ENCODE measurements at places on chromosomes 1 and 21.

- DNase-seq = no peak
These were observed 79.2 kb upstream of the TNR start for GRCh38 chr1:175822580-175822979.

GRCh38 chr1:206925106-206925736 is 3.5 kb upstream of the FCMR start:
- DNase-seq = no peak

DNA sequence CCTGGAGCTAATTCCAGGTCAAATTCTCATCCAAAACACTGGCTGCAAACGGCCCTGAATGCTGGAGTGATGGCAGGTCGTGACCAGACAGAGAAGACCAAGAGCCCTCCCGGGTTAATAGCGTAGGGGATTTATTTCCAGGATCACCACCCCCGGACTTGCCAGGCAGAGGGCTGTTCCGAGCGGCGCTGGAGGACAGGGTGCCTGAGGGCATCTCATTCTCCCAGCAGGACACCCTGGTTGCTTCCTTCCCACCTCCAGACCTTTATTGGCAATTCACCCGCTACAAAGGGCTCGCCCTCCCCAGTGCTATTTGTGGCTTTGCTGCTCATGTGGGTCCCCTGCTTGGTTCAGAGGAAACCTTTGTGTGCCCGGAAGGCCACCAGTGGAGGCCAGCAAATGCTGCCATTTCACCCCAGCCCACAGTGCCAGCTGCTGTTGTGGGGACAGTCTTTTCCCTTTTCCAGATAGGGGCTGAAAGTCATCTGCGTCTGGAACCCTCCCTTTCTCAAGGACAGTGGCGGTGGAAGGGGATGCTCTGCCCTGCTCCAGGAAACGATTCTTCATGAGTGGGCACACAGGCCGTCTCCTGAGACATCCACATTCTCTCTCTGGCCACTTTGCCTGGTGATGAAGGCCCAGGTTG is 19.0 kb upstream of the C1orf174 start:
- DNase-seq = no peak

- DNase-seq = no peak
These were observed 194.9 kb downstream of the DYRK1A start for GRCh38 chr21:37561506-37561905.

DNA sequence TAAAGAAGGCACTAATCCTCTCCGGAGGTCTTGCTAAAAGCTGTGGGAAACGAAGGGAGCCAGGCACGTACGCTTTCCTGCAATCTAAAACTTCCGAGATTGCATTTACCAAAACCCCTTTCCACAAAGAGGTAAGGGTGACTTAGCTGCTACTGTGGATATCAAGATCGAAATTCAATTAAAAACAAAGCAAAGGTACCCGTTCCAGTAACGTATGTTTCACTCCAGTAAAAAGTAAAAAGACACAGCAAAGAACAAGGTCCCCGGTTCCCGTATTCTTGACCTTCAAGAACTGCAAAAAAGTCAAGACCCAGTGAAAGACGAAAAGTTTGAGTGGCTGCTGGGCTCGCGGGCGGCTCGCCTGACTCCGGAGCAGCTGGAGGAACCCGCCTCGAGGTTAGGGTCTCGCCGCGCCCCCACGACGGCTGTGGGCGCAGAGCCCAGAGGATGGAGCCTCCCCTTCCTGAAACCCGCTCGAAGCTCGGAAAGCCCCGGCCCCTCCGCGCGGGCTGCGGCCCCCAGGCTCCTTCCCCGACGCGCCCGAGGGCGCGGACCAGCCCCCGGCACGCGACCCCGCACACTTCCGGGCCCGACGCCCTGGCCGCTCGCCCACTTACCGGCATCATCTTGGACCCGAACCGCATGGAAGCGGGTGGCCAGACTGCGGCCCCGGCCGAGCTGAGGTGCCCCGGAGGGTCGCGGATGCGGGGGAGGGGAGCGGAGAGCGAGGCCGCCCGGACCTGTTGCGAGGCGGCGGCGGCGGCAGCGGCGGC is 524 bp downstream of the TP53BP2 start:
- DNase-seq = peak; percentile 47

- peak; percentile 76 for DNase-seq
These were observed 137.1 kb downstream of the ACTL8 start for GRCh38 chr1:17892225-17892624.

- DNase-seq = no peak
These were observed 34.7 kb downstream of the ZBTB17 start for GRCh38 chr1:15941044-15941840.

GRCh38 chr1:29690156-29690555 is 453.8 kb downstream of the PTPRU start:
- DNase-seq = no peak

DNA sequence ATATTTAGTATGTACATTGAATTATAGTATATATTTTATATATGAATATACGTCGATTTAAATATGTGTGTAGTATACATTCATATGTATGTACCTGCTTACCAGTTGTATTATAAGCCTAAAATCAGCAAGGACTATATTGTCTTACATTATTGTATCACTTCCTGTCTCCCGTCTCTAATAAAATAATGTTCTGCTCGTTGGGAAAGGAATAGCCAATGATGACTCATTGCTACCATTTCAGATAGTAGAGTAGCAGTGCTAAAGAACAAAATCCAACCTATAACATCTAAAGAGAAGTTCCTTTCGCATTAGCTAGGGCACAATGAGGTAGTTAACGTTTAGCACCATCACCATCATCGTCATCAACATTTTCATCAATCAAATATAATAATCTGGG is 39.9 kb upstream of the SMYD2 start:
- DNase-seq = no peak

GRCh38 chr1:223829678-223830077 is 16.1 kb downstream of the TP53BP2 start:
- DNase-seq = no peak

DNA sequence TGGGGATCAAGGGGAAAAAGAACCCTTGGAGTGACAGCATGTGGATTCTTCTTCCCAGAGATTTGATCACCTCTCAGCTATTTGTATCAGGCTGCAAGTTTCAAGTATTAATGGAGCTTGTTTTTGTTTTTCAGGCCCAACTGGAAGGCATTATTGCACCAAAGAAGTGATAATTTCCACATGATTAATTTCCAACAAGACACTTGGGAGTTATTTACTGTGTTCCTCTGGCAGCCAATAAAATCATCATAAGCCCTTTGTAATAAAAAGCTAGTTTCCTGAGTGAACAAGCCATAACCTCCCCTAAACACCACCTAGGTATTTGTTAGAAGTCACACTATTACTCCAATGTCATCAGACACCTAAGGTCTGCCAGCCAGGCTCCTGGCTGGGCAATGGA is 8.2 kb downstream of the DNALI1 start:
- no peak for DNase-seq

DNA sequence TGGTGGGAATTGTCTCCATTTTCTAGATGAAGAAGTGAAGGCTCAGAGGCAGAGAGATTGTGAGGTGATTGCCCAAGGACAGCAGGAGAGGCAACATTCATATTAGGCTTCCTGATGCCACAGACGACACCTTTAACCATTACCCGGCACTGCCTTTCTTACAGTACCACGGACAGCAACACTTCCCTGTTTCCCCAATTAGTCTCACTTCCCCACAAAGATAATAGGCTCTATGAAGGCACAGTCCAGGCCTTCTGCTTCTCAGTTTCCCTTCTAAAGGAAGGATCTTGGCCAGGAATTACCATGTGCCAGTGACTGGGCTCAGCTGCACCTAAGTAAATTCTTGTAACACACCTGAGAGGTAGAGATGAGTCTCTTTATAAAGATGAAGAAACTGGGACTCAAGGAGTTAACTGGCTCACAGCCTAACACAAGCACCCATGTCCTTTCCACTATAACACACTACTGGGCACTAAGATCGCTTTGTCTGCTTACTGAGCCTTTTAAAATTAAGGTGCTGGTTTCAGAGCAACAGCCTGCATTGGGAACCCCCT is 9.6 kb downstream of the IGSF9 start:
- DNase-seq = no peak

- DNase-seq = no peak
These were observed 3.2 kb downstream of the SLC1A7 start for GRCh38 chr1:53138991-53139884.

DNA sequence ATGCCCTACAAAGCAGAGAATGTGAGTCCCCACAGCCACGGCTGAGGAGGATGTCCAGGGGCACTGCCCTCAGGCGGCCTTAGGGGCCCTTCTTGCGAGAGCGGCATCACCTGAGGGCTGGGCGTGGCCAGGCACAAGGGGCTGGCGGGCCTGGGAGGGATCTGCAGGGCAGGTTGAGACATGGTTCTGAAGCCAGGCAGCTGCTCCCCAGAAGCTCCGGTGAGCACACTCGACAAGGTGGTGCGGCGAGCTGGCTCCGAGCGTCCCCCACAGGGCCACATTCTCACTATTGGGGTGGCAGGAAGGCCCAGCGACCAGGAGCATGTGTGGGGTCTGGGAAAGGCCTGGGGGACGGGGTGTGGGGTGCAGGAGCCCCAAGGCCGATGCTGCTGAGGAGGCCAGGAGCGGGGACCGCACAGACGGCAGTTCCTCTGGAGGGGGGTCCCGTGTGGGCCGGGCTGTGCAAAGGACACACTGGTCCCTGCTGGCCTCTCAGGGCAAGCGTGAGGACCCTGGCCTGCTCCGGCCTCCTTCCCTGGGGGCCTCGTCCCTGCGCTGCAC is 47.2 kb downstream of the MORN1 start:
- no peak for DNase-seq

GRCh38 chr21:45281411-45282282 is 6.0 kb downstream of the POFUT2 start:
- DNase-seq = no peak

GRCh38 chr1:7070389-7071029 is 285.3 kb downstream of the CAMTA1 start:
- peak; percentile 52 for DNase-seq

GRCh38 chr1:161721738-161722343 is 497 bp downstream of the FCRLB start:
- no peak for DNase-seq

DNA sequence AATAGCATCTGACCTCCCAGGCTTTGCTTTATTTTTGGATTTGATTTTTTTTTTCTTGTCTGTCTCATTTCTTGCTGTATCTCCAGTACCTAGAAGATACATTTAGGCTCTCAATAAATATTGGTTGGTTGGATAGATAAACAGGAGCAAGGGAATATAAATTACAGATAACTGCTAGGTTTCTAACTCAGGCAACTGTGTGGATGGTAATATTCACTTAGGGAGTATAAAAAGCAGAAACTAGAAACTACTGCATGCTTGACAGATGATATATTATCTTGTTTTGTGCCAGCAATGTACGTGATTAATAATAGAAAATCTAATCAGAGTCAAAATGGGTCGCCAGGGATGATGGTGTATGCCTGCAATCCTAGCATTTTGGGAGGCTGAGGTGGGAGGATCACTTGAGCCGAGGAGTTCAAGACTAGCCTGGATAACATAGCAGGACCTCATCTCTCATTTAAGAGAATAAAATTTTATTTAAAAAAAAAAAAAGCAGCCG is 31.0 kb upstream of the TARS2 start:
- no peak for DNase-seq

DNA sequence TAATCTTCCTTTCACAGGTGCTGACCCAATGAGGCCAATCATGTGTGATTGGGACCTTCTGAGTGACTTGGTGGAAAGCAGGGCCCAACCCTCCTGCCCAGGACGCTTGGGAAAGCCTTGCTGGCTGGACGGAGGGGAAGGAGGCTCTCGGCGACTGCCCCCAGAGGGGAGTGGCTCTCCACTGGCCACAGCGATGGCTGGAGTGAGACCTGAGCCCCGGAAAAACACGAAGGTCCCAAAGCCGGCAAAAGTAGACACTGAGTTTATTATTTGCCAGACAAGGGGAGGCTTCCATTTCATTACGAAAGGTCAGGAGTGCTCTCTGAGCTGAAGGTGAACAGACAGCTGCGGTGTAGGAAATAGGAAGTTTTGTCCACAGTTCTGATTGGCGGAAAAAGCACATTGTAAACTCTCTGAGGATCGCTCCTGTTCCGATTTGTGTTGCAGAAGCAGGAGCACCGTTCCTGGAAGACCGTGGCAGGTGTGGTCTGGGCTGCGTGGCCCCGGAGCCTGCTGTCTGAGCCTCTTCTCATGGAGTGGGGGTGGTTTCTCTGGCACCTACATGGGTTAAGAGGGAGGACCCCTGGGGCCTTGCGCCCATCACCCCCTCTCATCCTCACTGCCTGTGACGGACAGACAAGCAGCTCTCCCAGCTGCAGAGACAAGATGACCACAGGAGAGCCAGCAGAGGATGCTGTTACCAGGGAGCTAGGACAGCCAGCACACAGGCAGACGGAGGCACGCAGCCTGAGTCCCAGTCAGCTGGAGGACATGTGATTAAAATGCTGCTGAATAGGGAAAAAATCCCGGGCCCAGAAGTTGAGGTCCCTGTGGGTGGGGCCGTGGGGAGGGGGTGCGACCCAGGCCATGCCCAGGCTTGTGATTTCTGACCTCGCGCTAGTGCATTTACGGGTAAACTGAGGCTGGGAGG is 41.5 kb downstream of the KRTAP10-1 start:
- no peak for DNase-seq

DNA sequence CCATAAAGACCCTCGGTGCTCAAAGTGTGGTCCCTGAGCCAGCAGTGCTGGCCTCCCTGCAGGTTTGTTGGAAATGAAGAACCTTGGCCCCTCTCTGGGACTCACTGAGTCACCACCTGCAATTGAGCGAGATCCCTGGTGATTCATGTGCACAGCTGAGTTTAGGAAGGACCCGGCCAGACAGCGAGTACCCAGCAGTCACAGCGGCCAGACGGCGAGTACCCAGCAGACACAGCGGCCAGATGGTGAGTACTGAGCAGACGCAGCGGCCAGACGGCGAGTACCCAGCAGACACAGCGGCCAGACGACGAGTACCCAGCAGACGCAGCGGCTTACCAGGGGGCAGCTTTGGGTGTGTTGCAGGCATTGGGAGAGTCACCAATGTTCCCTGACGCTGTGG is 123.8 kb downstream of the PRDM16 start:
- no peak for DNase-seq

DNA sequence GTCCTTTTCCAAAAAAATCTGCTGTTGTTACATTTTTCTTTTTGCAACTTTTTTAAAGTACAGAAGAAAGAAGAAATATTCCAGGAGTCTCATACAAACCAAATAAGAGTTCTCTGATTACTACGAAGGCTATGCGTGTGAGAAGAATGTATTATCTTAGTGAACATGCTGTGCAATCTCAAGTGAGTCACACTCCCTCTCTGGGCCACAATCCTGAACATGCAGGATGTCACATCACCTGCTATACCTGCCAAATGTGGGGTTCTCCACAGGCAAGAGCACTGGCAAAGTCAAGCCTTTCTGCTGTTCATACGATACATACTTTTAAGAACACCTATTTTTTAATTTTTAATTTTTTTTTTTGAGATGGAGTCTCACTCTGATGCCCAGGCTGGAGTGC is 21.7 kb upstream of the TRIM63 start:
- DNase-seq = no peak

GRCh38 chr1:214123061-214123784 is 135.4 kb downstream of the PROX1 start:
- peak; percentile 82 for DNase-seq

DNA sequence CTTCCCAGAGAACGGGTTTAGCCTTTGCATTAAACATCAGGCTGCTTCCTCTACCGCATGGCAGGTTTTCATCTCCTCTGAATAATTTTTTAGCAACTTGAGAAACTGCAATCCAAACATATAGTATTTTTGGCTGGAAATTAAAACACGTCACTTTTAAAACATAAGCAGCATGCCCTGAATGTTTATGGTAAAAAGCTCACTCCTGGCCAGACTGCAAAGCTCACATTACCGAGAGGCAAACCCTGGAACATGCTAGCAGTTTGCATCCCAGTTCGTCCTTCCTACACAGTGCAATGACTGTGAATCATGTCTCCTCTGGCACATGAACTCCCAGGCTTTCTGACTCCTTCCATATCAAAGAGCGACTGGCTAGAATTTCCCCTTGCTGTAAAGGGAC is 312.3 kb downstream of the RRAGC start:
- DNase-seq = no peak
